ENCODE measurements at places on chromosomes 16 and 17.

- no peak overlapping the region for H3K4me3 ChIP-seq
- DNase-seq: no peak
- no peaks in the 10 kb centered on the region for H3K36me3 ChIP-seq
- H3K4me1 ChIP-seq: peaks cover 13% of the 10 kb centered on the region
- H3K27ac ChIP-seq: no peak overlapping the region
- peaks cover 11% of the 10 kb centered on the region for H3K27me3 ChIP-seq
Measured at GRCh38 chr17:43655693-43656255, 5.9 kb downstream of the MEOX1 start.

- H3K36me3 ChIP-seq: peaks cover 11% of the 10 kb centered on the region
- H3K4me1 ChIP-seq: peaks cover 14% of the 10 kb centered on the region
- no peak overlapping the region for H3K27ac ChIP-seq
- H3K4me3 ChIP-seq: no peak overlapping the region
- no peak for DNase-seq
Measured at GRCh38 chr17:2449486-2449885, 48.6 kb upstream of the MNT start.

DNA sequence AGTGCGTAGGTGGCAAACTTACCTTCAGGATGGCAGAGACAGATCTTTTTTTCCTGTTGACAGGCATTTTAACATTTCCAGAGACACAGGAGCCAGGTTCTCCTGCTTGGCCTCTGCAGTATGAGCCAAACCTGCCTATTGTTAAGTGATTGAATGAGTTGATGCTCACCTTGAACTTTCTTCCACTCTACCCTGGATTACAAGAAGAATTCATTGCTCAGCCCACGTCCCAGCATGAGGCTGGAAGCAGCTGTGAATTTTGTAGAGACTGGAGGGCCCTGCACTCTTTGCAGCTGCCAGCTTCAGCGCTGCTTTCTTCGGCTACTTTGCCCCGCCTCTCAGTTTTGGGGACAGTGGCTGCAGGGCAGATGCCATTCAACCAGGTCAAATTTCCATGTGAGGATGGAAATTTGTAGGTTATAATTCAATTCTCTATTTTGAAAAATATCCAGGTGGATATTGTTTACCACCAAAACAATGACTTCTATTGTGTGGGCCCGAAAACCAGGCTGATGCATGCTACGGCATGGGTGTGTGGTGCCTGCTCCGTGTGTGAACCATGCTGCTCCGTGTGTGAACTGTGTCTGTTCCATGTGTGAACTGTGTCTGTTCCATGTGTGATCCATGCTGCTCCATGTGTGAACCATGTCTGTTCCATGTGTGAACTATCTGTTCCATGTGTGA lies 75.2 kb upstream of the METTL9 start:
- H3K27ac ChIP-seq: no peak overlapping the region
- H3K27me3 ChIP-seq: peaks cover 5% of the 10 kb centered on the region
- H3K4me3 ChIP-seq: no peak overlapping the region

GRCh38 chr17:41308251-41308917 lies 725 bp downstream of the KRTAP16-1 start:
- peaks cover 12% of the 10 kb centered on the region for H3K27me3 ChIP-seq
- no peak overlapping the region for H3K27ac ChIP-seq
- peaks cover 32% of the 10 kb centered on the region for H3K4me1 ChIP-seq
- DNase-seq: no peak
- no peak overlapping the region for H3K4me3 ChIP-seq

DNA sequence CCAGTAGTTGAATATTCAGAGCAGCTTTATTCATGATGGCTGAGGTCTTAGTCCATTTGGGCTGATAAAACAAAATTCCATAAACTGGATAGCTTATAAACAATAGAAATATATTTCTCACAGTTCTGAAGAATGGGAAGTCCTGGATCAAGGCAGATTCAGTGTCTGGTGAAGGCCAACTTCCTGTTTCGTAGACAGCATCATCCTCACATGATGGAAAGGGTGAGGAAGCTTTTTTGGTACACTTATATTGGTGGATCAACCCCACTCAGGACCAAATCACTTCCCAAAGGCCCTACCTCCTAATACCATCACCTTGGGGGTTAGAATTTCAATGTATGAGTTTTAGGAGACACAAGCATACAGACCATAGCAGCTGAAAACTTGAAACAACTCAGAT lies 224.2 kb downstream of the CYB561 start:
- no peak for DNase-seq
- no peak overlapping the region for H3K4me3 ChIP-seq
- H3K27me3 ChIP-seq: no peaks in the 10 kb centered on the region
- no peak overlapping the region for H3K27ac ChIP-seq
- no peaks in the 10 kb centered on the region for H3K4me1 ChIP-seq
- H3K36me3 ChIP-seq: no peaks in the 10 kb centered on the region

DNA sequence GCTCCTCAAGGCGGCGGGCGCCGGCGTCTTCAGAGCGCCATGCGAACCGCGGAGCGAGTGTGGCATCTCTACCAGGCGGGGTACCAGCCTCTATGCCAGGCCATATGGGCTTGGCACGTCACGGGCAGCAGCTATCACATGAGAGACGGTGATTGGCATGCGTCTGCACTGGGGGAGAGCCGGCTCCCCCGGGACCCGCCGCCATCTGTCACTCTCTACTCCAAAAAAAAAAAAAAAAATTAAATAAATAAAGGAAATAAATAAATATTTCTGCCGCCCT lies at the start of gene NEUROD2:
TSS of gene NEUROD2 (minus strand) at position 70 of the 280 bp plus-strand sequence. CDS start 1,321 bp downstream, outside the sequence.
- peaks cover 59% of the 10 kb centered on the region for H3K27me3 ChIP-seq
- no peak for DNase-seq
- peaks cover 8% of the 10 kb centered on the region for H3K4me1 ChIP-seq
- H3K4me3 ChIP-seq: no peak within 1 kb of the TSS
- H3K27ac ChIP-seq: no peak within 1 kb of the TSS
- no peaks in the 10 kb centered on the region for H3K36me3 ChIP-seq

DNA sequence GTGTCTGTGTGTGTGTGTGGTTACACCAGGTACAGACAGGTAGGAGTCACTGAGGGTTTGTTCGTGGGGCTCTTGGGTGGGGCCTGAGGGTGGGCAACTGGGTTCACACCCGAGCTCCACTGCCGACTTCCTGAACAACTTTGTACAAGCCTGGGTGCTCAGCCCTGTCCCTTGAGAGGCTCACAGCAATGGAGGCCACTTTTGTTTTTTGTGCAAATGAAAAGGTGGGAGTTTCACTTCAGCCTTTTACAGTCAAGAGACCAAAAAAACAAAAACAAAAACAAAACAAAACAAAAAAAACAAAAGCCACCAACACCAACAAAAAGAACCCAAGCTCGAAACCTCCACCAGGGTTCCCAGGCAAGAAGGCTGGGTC lies 2.4 kb downstream of the RHBDF2 start:
- no peak overlapping the region for H3K27ac ChIP-seq
- H3K27me3 ChIP-seq: no peaks in the 10 kb centered on the region
- DNase-seq: no peak
- peaks cover 64% of the 10 kb centered on the region for H3K4me1 ChIP-seq

DNA sequence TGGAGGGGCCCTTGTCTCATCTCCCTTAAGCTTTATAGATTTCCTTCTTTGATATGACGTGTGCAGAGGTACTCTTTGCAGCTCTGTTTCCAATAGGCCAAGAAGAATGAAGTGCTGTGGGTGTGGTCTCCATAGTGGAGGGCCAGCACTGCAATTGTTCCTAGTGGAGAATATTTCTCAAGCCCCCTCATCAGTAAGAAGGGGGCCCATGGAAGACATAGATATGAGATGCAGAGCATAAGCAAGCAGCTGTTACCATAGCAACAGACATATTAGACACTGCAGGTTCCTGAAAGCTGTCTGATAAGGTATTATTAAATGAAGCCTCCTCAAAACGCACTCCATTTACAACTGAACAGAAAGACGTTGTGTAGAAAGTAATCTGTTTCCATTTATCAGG lies 240.7 kb downstream of the ZFHX3 start:
- no peak overlapping the region for H3K27ac ChIP-seq
- H3K27me3 ChIP-seq: peaks cover 2% of the 10 kb centered on the region
- H3K4me1 ChIP-seq: no peaks in the 10 kb centered on the region

GRCh38 chr17:36812762-36813161 lies 124.5 kb upstream of the LHX1 start:
- DNase-seq: no peak
- H3K4me1 ChIP-seq: no peaks in the 10 kb centered on the region
- no peaks in the 10 kb centered on the region for H3K36me3 ChIP-seq
- H3K4me3 ChIP-seq: no peak overlapping the region
- H3K27me3 ChIP-seq: peaks cover 52% of the 10 kb centered on the region
- no peak overlapping the region for H3K27ac ChIP-seq

DNA sequence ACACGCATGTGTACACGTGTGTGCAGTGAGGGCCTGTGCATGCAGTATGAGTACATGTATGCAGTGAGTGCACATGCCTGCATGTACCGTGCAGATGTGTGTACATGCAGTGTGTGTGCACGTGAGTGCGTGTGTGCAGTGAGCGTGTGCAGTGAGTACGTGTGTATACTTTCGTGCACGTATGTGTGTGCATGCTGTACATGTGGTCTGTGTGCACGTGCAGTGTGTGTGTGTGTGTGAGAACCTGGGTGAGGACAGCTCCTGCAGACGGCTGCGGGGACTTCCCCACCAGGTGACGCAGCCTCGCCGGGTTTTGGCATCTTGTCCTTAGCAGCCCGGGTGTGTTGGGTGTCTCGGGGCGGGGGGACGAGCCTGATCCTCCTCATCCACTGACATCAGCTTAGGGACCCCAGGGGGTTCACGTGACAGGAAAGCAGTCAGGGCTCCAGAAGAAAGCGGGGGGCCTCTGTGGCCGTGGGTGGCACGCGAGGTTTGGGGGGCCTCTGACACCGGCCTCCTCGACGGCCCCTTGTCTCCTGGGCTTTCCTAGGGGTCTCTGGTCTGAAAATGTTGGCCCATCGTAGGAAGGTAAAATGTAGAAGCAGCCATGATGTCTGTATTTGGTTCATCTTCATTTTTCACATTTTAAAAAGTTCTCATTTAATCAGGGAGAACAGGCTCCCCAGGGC lies 119.6 kb upstream of the ZNF750 start:
- H3K27ac ChIP-seq: no peak overlapping the region
- DNase-seq: no peak
- no peaks in the 10 kb centered on the region for H3K27me3 ChIP-seq
- H3K4me1 ChIP-seq: peaks cover 6% of the 10 kb centered on the region

DNA sequence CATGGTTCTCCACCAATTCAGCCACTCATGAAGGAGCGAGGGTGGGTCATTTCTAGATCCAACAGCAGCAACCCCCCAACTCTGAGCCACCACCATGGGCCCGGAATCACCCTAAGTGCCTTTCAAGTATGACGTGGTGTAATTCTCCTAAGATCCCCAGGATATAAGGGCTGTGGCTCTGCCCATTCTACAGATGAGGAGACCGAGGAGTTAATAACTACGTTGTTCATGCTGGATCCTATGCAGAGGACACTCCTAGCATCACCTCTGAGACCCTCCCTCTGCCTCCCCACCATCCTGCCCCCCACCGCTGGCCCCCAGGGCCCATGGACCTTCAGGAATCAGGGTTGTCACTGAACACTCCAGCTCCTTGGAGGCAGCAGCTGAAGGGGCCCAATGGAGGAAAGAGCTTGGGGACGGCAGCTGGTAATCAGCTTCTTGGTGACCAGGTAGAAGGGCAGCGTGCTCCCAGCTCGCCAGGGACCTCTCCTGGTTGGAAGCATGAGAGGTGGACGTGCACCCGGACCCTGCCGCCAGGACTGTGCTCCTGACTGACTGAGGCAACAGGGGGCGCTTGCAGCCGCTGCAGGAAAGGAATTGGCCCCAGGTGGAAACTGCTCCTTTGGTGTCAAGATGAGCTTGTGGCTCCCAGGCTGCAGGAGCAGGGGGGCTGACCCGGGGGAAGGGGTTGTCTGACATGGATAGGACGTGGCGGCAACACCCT lies 28.2 kb upstream of the CACNG1 start:
- no peaks in the 10 kb centered on the region for H3K4me1 ChIP-seq
- no peak overlapping the region for H3K4me3 ChIP-seq
- H3K27me3 ChIP-seq: no peaks in the 10 kb centered on the region
- no peak overlapping the region for H3K27ac ChIP-seq
- DNase-seq: no peak

DNA sequence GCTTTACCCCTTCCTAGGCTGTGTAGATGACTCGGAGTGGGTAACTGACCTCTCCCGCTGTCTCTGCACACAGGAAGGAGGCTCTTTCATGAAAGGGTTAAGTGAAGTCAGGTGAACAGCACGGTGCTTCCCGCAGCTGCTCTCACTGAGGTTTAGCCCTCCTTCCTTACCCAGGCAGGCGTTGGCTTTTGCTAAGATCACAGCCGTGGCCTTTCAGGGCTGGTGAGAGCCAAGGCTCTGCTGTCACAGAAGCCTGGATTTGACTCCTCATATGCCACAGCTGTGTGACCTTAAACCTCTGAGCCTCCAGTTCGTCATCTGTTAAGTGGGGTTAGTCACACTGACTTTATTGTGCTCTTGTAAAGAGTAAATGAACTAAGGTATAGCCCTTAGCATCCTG lies 90.9 kb upstream of the PLCG2 start:
- H3K27ac ChIP-seq: no peak overlapping the region
- H3K36me3 ChIP-seq: peaks cover 7% of the 10 kb centered on the region
- H3K4me1 ChIP-seq: peaks cover 18% of the 10 kb centered on the region
- DNase-seq: peak; percentile 19
- H3K27me3 ChIP-seq: no peaks in the 10 kb centered on the region

DNA sequence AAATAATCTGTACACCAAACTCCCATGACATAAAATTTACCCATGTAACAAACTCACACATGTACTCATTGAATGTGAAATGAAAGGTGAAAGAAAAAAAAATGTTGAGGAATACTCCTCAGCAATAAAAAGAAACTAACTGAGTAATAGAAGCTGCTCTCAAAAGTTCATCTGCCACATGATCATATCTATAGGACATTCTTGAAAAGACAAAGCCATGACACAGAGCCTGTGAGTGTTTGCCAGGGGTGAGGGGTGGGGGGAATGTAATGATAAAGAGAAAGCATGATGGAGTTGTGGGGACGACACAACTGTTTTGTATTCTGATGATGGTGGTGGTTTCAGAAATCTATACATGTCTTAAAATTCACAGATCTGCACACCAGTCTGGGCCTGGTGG lies 52.2 kb upstream of the TMC5 start:
- H3K27me3 ChIP-seq: no peaks in the 10 kb centered on the region
- no peaks in the 10 kb centered on the region for H3K36me3 ChIP-seq
- no peak for DNase-seq
- H3K27ac ChIP-seq: no peak overlapping the region

DNA sequence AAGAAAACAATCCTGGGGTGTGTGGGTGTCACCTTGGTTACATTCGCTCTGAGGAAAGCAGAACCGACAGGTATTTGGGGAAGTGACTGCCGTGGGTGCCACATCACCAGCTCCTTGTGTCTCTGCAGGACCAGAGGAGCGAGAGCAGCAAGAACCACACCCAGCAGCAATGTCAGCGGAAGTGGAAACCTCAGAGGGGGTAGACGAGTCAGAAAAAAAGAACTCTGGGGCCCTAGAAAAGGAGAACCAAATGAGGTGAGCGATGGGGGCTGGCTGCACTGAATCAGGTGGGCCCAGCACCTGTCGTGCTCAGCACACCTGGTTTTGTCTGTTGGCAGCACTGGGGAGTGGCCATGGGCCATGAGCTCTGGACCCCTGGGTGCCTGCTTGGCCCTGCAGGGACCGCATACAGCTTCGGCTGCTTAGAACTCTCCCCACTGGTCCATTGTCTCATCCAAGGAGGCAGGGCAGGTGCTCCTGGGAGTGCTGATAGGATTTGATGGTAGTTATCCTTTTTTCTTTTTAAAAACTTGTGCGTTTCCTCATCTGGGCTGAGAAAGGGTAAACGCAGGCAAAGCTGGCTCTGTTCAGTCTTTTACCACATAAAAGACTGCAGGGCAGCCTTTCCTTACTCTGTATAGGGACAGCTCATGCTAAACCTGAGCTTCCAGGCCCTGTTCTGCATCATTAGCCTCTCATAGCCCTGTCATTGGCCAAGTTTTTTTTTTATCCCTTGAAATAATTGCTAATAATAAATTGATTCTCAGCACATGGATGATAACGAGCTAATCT lies 29.4 kb downstream of the HMOX2 start:
- H3K27me3 ChIP-seq: no peaks in the 10 kb centered on the region
- peaks cover 26% of the 10 kb centered on the region for H3K36me3 ChIP-seq
- peak overlapping the region; percentile 79 for H3K27ac ChIP-seq
- peaks cover 57% of the 10 kb centered on the region for H3K4me1 ChIP-seq
- peak overlapping the region; percentile 70 for H3K4me3 ChIP-seq

All from activated T-helper 1 cell treated with anti-CD3 and anti-CD28 coated beads, Interleukin-12 subunit alpha, Interleukin-12 subunit beta, Interleukin-2, Interleukin-4 antibody, amounts not matched to agents 30 ng/mL and 10 ng/mL and 1 ng/mL, durations not matched to agents 14 hours and 24 hours and 36 hours (primary cell).